Thoracic aorta (tissue), 2 donors: ENCODE measurements at places on chromosomes 3 and 15. TPM values are rescaled to one million over a fixed set of nuclear protein-coding genes. Genes with fewer than 3 reads are reported as not detected.

DNA sequence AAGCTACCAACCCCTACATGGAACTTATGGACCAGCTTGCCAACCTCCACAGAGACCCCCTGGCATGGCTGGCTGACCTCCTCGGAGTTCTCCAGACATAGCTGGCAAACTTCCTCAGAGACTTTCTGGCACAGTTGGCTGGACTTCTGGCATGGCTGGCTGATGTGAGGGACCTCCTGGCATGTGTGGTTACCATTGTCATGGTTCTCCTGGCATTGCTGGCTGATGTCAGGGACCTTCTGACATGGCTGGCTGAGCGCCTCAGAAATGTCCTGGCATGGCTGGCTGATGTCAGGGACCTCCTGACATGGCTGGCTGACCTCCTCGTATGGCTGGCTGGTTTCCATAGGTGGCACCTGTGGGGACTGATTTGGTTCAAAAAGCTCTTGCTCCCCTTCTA is 17.5 kb downstream of the MAP1A start:
- H3K4me3 ChIP-seq, result no peak overlapping the region
- H3K27me3 ChIP-seq, result no peaks in the 10 kb centered on the region

DNA sequence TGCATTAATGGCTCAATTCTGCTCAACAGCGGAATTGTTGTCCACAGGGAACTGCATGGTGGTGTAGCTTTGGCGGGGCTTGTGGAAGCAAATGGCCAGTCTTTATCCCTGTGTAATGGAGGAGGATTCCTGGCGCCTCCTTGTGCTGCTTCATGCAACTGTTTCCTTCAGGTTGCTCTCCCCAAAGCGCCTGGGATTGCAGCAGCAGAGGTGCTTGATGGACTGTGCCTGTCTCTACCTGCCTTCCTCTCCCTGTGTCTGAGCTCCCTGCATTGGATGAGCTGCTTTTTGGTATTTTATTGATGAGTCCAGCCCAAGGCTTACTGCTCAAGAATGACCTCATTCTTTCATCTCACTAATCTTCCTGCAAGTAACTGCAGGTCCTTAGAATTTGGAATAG is 72.9 kb upstream of the NDN start:
- no peak for DNase-seq
- no peaks in the 10 kb centered on the region for H3K36me3 ChIP-seq
- no peak overlapping the region for H3K27ac ChIP-seq
- H3K4me1 ChIP-seq, result no peaks in the 10 kb centered on the region
- no peak overlapping the region for H3K4me3 ChIP-seq

DNA sequence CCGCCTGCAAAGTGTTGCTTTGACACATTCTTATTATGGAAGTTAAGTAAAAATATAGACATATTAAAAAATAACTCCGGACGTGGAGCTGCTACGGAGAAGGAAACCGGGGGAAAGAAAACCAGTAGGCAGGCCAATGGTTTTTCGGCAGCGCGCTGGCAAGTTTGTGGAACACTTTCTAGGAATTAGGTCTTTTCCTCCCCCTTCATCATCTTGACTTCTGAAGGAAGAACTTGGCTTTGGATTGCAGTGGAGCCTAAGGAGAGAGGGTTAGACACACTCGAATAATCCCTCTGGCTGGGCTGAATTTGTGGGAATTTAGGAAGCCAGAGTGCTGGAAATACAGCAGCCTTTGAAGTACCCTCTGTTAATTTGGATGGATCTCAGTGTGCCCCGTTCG is 317 bp downstream of the ROBO2 start:
- no peaks in the 10 kb centered on the region for H3K4me1 ChIP-seq
- H3K27me3 ChIP-seq, result no peaks in the 10 kb centered on the region
- H3K36me3 ChIP-seq, result no peaks in the 10 kb centered on the region
- no peak overlapping the region for H3K27ac ChIP-seq
- peak overlapping the region; percentile 79 for H3K4me3 ChIP-seq

DNA sequence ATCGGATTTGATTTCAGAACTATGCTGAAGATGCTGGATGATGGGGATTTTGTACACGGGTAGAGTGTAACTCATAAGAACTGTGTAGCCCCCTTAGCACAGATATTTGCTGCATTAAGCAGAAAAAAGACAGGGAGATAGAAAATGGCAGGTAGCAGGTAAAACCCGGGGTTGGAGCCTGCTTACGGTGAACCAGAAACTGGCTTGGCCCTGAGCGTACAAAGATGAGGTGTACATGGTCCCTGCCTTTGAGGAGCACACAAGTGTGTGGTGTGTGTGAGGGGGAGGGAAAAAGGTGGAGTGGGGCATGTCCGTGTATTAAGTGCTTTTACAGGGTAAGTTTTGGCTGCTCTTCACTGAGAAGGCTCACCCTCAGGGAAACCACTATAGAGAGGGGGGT is 3.5 kb downstream of the LPP start:
- H3K27me3 ChIP-seq, result no peaks in the 10 kb centered on the region
- H3K36me3 ChIP-seq, result no peaks in the 10 kb centered on the region
- peak overlapping the region; percentile 97 for H3K27ac ChIP-seq

DNA sequence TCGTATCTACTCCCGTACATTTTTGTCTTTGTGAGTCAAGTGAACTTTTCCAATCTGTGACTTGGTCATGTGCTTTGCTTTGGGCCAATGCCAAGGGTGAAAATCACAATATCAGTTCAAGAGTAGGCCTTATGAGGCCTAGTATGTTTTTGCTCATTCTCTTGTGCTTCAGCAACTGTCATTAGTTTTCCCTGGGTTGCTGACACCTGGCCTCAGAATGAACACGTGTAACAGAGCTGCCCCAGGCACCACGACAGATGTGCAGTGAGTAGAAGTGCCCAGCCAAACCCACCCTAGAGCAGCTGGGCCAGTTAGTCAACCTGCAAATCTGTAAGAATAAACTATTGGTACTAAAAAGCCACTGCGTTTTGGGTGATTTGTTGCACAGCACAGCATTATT is 460.3 kb upstream of the WNT5A start:
- H3K27me3 ChIP-seq, result no peaks in the 10 kb centered on the region
- no peak overlapping the region for H3K27ac ChIP-seq
- H3K36me3 ChIP-seq, result no peaks in the 10 kb centered on the region

- no peak for DNase-seq
- peaks cover 38% of the 10 kb centered on the region for H3K4me1 ChIP-seq
- H3K4me3 ChIP-seq, result no peak overlapping the region
- no peak overlapping the region for H3K27ac ChIP-seq
Observed at GRCh38 chr3:63980830-63981498, 42.3 kb downstream of the PSMD6 start.

Gene AGTR1
- total RNA-seq, result 7.3 TPM

Gene GRM7
- total RNA-seq, result 0.68 TPM

DNA sequence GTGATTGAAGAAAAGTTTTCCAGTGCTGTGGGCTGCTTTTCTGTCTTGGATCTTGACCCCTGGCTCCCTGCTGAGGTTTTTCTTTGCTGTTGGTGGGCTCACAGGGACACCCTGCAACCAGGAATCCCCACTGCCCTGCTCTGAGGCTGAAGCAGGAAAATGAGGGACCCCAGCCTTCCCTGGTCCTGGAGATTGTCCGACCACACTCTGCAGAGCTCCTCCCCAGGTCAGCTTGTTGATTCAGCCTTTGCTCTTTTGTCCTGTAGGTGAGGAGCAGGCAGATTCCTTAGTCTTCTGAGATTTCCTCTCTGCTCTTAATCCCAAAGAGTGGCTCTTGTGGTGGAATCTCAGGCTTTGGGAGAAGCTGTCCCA is 194.5 kb downstream of the RPLP1 start:
- no peaks in the 10 kb centered on the region for H3K27me3 ChIP-seq
- no peaks in the 10 kb centered on the region for H3K4me1 ChIP-seq
- H3K27ac ChIP-seq, result no peak overlapping the region
- H3K36me3 ChIP-seq, result no peaks in the 10 kb centered on the region

DNA sequence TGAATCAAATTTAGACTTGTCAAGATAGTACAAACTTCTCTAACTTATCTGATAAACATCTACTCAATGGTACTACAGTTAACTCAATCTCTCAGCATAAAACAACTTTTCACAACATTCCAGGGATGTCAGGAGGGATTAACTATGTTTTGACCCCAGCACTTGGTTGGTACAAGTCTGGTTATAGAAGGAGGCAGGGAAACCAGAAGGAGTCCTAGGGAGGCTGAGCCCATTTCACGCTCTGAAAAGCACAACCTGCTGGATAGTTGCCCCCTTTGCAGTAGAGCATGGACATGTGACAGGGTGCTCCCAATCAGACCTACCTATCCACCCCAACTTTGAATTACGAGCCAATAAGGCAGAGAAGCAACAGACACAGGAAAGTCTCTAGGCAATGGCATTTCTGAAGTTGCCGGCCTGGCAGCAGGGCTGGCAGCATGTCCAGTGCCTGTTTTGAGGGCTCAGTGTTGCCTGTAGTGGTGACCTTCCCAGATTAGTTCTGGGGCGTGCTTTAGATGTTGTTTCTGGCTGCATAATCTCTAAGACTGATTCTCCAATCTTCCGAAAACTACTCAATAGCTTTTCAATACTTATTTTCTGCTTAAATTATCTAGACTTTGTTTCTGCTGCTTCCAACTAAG is 8.2 kb downstream of the ANKUB1 start:
- no peaks in the 10 kb centered on the region for H3K36me3 ChIP-seq
- peak overlapping the region; percentile 17 for H3K27ac ChIP-seq
- no peak overlapping the region for H3K4me3 ChIP-seq
- no peaks in the 10 kb centered on the region for H3K27me3 ChIP-seq
- H3K4me1 ChIP-seq, result peaks cover 15% of the 10 kb centered on the region

DNA sequence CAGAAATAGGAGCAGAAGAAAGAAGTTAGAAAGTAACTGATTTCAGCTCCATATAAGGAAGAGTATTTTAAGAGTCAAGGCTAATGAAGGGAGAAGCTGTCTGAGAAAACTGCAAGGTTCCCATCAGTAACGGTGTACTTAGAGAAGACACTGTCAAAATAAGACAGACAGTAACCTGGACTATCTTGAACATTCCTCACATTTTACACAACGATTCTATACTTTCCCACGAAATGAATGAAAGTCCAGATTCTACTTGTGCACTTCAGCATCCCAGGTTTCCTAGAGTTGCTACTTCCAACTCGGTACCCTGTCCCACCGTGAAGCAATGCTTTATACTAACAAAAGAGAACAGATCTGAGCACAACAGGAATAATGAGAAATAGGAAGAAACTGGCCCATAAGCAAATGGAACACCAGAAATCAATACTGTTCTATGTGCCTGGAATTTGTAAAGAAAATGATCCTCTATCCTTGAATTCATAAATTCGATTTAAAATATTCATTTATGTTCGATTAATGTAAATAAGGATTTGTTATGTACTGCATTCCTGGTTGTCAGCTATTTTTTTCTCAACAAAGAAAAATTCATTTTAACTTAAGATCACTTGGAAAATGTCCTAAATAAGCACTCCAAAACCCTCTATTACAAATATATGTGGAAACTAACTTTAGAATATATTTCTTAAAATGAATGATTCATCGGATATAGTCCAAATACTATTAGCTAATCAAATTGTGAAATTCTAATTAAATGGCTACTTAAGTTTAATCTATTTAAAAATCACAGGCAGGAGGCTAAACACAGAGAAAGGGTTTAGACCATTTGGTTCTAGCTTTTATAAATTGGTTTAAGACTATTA is 1.5 kb downstream of the C3orf70 start:
- no peak for DNase-seq
- peaks cover 42% of the 10 kb centered on the region for H3K4me1 ChIP-seq
- H3K27ac ChIP-seq, result peak overlapping the region; percentile 84

Gene XIRP1
- total RNA-seq, result 2.0 TPM

DNA sequence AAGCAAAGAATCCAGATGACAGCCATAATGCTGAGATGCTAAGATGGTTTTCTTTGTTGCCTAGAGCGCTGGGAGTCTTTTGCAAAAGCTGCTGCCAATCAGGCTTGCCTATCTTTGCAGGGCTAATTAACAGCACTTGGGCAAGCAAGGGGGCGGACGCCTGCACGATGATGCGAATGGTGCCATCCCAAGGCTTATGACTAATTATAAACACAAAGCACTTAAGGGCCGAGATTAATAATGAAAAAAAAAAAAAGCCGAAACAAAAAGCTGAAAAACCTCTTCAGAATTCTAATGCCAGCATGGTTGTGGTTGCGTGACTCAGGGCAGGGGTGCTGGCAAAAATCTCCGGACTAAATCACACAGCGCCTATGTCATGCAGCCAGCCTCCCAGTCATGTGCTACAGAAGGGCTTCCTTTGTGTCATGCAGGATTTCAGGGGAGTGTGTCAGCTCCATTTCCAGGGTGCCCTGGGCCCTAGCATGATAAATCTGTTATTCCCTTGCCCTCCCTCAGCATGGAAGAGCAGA is 185.0 kb upstream of the ANKRD28 start:
- H3K4me3 ChIP-seq, result peak overlapping the region; percentile 0
- H3K4me1 ChIP-seq, result no peaks in the 10 kb centered on the region
- H3K27me3 ChIP-seq, result no peaks in the 10 kb centered on the region
- no peaks in the 10 kb centered on the region for H3K36me3 ChIP-seq

GRCh38 chr3:42369304-42369703 is 41.1 kb downstream of the LYZL4 start:
- no peaks in the 10 kb centered on the region for H3K27me3 ChIP-seq
- H3K4me1 ChIP-seq, result peaks cover 14% of the 10 kb centered on the region
- no peaks in the 10 kb centered on the region for H3K36me3 ChIP-seq

- DNase-seq, result no peak
- H3K4me1 ChIP-seq, result peaks cover 25% of the 10 kb centered on the region
- H3K4me3 ChIP-seq, result no peak overlapping the region
- H3K27me3 ChIP-seq, result no peaks in the 10 kb centered on the region
Observed at GRCh38 chr3:129312671-129313414, 34.2 kb downstream of the HMCES start.

Gene SHF
- 15.1 TPM for total RNA-seq

Gene TPRG1
- 7.4 TPM for total RNA-seq

DNA sequence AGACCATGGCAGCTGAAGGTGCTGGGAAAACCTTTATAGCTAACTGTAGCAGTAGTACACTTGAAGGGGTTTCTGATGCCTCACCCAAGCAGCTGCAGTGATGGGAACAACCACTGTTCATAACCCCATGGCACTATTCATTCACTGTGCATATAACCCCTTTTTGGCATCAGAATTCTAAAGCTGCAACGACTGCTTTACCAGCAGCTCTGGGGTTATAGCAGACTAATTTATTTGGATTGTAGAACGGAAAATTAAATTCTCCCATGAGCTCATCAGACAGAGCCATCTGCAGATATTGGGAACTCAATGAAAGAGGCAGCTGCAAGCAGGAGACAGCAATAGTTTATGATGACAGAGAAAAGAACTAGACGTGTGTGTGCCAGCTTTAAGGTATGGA is 28.6 kb downstream of the TFDP2 start:
- no peak overlapping the region for H3K27ac ChIP-seq
- no peaks in the 10 kb centered on the region for H3K36me3 ChIP-seq
- no peaks in the 10 kb centered on the region for H3K4me1 ChIP-seq
- H3K4me3 ChIP-seq, result no peak overlapping the region
- H3K27me3 ChIP-seq, result no peaks in the 10 kb centered on the region

GRCh38 chr3:117628823-117629291 is 919.3 kb downstream of the TUSC7 start:
- peaks cover 7% of the 10 kb centered on the region for H3K4me1 ChIP-seq
- no peaks in the 10 kb centered on the region for H3K27me3 ChIP-seq
- H3K4me3 ChIP-seq, result no peak overlapping the region
- no peak overlapping the region for H3K27ac ChIP-seq
- DNase-seq, result no peak
- H3K36me3 ChIP-seq, result no peaks in the 10 kb centered on the region

- no peaks in the 10 kb centered on the region for H3K27me3 ChIP-seq
- H3K36me3 ChIP-seq, result no peaks in the 10 kb centered on the region
- H3K4me1 ChIP-seq, result no peaks in the 10 kb centered on the region
- H3K27ac ChIP-seq, result no peak overlapping the region
Observed at GRCh38 chr15:101256757-101257156, 4.9 kb upstream of the CHSY1 start.

GRCh38 chr15:49645277-49645676 is 24.4 kb downstream of the DTWD1 start:
- no peaks in the 10 kb centered on the region for H3K36me3 ChIP-seq
- H3K4me1 ChIP-seq, result peaks cover 20% of the 10 kb centered on the region
- no peak for DNase-seq
- peak overlapping the region; percentile 68 for H3K27ac ChIP-seq

Gene GOLGA8N
- total RNA-seq, result 36.8 TPM

GRCh38 chr3:73490453-73491286 is 134.1 kb downstream of the PDZRN3 start:
- DNase-seq, result no peak
- H3K27ac ChIP-seq, result peak overlapping the region; percentile 29
- no peaks in the 10 kb centered on the region for H3K36me3 ChIP-seq
- H3K4me3 ChIP-seq, result no peak overlapping the region
